Fibroblast of skin of right quadriceps (primary cell): ENCODE measurements at places on chromosomes 7 and 10.

DNA sequence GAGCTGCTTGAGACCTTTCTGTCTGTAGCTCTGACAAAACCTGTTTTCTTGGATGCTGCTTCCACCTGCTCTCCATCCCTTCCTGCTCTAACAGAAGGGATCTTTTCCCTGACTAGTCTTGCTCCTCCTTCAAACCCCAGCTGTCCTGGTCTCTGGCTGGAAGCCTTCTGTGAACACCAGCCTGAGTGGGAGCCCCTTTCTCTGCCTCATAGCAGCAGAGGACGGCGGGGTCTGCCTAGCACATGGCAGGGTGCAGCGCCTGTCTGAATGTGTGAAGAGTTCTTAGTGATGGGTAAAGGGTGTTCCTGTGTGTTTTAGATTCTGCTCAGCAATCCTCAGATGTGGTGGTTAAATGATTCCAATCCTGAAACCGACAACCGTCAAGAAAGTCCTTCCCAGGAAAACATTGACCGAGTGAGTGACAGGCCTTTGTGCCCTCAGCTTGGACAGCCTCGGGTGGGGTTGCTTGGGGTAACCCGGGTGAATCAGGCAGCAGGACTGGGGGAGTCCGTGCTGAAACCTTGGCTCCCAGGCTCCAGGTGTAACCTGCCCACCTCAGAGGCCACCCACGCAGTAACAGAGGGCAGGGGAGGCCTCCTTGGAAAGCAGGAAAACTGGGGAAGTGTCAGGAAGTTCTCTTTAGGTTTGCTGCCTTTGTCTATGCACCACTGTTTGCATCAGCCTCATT, 34.1 kb downstream of the NUB1 start:
- no peak for DNase-seq

- no peak for DNase-seq
These were observed 34.1 kb upstream of the PDCD4 start for GRCh38 chr10:110837418-110838171.

GRCh38 chr7:50155755-50156154, 62.7 kb upstream of the ZPBP start:
- DNase-seq: no peak

- no peak for DNase-seq
These were observed 122.9 kb upstream of the MYO3A start for GRCh38 chr10:25811052-25811685.

DNA sequence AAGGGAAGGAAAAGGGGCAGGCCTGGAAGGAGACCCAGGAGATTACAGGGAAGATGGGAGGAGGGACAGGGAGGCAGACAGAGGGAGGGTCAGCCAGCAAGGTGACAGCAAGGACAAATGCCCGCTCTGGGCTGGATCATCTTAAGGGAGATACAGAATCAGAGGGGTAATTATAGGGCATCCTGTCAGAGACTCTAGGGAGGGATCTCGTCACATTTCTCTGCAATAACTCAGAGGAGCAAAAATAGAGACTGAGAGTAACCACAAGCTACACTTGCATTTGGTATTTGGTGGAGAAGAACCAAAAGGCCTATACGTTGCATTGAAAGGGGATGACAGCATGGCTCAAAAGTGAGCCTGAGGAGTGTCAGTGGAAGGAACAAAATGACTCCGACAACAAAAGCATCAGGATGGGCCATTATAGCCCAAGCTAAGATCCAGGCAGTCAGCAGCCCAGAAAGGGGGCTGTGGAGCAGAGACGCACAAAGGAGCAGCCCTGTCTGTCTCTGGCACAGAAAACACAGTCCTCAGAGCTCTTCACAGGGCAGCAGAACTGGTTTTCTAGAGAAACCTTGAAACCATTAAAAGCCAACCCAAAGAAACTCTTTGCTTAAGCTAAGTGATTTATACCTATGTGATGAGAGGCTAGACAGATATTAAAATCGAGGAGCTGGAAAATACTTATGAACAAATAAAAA, 430.2 kb upstream of the VSTM2A start:
- DNase-seq: no peak

DNA sequence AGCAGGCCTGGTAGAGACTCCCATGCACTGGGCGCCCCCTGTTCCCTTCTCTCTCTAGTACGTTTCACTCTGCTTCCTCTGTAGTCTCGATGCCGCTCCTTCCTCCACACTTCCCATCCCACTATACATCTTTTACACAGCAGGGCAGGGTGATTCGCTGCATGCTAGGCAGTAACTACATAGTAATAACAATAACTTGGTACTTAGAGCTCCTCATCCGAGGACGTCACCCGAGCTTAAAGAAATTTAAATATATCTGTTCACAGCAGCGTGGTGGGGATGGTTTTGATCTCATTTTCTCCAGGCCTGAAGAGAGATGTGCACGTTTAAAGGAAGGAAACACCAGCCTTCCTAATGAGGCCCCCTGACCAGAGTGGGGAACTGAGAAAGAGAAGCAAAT, 276.9 kb downstream of the SKAP2 start:
- no peak for DNase-seq

- DNase-seq: peak; percentile 89
These were observed 227.2 kb upstream of the KLF14 start for GRCh38 chr7:130961128-130961601.

- DNase-seq: peak; percentile 63
These were observed 168.2 kb downstream of the ETV1 start for GRCh38 chr7:13821152-13821787.

DNA sequence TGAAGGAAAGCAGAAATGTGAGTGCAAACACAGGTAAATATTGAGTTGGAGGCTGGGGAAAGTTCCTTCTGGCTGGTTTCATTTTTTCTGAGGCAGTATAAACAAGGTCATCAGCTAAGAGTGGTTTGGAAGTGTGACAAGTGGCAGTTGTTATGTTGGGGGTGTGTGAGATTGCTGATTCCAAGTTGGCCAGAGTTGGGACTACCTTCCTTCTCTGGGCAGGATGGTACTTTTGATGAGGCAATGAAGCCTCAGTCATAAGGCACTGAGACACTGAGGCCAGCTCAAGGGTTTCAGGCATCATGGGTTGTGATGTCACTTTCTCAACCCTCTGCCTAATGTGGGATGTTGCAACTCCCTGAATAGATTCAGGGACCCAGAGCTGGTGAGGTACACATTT, 8.2 kb upstream of the PTTG1IP2 start:
- DNase-seq: no peak
